Fibroblast of skin of left quadriceps (primary cell): ENCODE measurements at places on chromosomes 12 and 14.

DNA sequence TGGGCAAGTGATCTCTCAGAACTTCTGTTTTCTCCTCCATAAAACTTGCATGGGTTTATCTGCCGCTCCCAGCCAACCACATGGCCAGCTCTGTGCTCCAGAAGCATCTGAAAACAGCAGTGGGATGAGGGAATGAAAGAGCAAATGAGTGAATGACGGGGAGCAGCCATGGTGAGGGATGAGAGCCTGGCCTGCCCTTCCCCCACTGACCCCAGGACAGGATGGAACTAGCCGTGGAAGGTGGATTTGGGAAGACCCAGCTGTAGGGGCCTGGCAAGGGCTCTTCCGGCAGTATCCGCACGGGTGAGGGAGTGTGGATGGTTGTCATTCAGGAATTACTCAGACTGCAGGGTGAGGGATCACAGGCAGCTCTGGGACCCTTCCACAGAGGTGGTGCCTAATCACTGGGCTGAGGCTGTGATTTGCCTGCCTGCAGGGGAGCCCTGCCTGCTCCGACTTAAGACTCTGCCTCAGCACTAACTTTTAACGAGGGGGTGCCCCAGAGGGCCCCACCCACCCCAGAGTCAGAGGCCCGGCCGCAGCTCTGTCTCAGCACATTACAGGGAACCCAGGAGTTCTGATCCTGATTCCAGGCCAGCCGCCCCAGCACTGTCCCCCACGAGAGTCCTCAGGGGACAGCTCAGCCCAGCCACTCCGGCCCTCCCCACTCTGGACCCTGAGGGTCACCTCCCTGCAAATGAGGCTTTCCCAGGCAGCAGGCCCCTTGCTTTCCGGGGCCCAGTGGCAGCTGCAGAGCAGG, 136.8 kb upstream of the C14orf180 start:
- no peak for DNase-seq

- no peak for DNase-seq
Measured at GRCh38 chr12:52358575-52359350, 8.5 kb downstream of the KRT85 start.

DNA sequence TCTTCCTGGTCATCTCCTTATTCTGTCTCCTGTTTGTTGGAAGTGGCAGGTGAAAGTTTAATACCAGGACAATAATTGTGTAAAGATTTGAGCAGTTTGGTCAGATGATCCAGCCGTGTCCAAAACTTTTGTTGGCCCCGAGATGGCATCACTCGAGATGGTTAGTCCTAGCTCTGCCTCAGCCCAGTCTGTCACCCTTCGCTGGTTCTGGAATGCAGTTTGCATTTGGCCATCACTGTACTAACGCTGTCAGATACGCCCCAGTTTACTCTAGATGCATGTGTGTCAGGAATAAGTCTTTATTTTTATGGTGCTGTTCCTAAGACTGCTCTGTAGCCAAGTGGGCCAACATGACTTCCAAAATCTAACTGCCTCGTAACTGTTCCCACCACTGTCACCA, 79.6 kb downstream of the MOK start:
- no peak for DNase-seq

DNA sequence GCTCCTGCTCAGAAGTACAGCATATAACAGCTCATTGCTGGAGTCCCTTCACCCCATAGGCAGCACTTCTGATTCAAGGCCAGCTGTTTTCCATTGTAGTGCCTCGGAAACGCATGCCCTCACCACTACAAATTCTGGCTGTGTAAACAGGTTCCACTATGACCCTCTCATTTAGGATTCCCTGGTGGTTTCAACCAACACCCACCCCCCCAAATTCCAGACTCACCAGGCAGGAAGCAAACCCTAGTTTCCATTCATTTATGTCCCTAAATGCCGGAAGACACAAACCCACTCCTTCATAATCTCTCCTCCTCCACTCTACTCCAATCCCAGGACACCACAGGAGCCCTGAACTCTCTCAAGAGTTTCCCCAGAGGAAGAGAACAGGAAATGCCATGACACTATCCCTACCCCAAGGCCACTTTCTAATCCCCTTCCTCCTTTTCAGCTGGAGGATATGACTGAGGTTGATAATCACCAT, 75.9 kb upstream of the TMPO start:
- DNase-seq: no peak

- DNase-seq: no peak
Measured at GRCh38 chr14:68397371-68397811, 395.5 kb downstream of the ZFP36L1 start.

DNA sequence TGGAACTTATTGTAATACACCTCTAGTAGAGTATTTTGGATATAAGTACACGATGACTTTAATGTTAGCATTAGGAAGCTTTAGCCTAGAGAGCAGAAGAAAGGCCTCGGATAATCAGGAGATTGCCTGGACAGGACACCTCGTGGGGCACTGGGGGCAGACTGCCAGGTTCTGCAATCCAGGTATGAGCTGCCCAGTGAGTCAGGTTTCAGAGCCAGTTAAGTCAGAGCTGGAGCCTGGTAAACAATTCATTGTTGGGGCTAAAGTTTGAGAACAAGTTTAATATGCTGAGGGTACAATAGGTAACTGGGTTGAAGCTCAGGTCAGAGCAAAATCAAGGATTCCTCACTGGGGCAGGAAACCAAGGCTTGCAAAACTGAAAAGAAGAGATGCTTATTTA, 107.4 kb downstream of the RERGL start:
- DNase-seq: no peak

DNA sequence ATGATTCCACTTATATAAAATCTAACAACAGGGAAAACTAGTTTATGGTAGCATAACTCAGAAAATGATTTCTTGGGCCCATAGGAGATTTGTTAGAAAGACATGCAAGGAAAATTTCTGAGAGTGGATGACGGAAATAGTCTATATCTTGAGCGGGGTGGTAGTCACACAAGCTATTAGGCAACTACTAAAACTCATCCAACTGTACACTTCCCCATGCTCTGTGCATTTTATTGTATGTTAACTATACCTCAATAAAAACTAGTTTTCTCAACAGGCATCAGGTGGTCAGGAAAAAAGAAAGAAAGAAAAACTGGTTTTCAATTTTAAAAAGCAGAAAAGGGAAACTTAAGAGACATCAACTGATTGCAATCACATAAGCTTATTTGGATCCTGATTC, 9.9 kb downstream of the SLC5A8 start:
- DNase-seq: no peak

DNA sequence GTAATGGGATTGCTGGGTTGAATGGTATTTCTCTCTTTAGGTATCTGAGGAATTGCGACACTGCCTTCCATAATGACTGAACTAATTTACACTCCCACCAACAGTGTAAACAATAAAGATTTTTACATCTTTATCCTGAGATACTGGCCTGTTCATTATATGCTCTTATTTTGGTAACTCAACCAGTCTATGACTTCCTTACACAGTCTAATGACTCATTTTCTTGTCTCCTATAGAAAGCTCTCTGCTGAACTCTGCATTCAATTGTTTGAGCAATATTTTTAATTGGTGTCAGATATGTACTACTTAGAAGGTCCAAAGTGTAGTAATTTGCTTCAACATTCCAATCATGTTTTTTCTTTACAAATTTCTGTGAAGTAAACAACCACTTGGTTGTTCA, 1351.8 kb downstream of the FSCB start:
- DNase-seq: no peak
